ENCODE measurements at places on chromosomes 1 and 21. TPM values are rescaled to one million over a fixed set of nuclear protein-coding genes. Genes with fewer than 3 reads are reported as not detected.

OR10J1 gene
- total RNA-seq: not detected

DNA sequence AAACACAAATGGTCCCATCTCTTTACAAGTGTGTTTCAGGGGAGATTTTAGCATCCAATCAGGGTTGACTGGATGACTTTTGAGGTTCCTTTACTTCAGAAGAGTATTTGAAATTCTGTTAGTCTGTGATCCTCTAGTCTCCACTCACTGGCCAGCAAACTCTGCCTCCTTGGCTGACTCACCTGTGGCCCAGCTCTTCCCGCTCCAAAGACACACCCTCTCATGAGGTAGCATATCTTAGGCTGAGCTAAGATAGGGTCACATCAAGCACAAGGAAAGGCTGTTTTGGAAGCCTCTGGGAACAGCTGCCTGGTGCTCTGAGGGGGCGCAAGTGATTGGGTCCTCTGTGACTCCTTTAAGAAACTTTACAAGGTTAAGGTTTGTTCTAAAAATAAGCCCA, 102.3 kb upstream of the FGGY start:
- DNase-seq: no peak

- no peak for DNase-seq
Observed at GRCh38 chr1:41780916-41781315, 137.8 kb downstream of the HIVEP3 start.

PTAFR gene
- 0.13 TPM for total RNA-seq

LCE3D gene
- total RNA-seq: not detected

- no peak for DNase-seq
Observed at GRCh38 chr1:94934551-94934950, 7.6 kb upstream of the CNN3 start.

KIRREL1 gene
- 16.2 TPM for total RNA-seq

- no peak for DNase-seq
Observed at GRCh38 chr1:200959411-200959921, 64.0 kb downstream of the KIF21B start.

DNA sequence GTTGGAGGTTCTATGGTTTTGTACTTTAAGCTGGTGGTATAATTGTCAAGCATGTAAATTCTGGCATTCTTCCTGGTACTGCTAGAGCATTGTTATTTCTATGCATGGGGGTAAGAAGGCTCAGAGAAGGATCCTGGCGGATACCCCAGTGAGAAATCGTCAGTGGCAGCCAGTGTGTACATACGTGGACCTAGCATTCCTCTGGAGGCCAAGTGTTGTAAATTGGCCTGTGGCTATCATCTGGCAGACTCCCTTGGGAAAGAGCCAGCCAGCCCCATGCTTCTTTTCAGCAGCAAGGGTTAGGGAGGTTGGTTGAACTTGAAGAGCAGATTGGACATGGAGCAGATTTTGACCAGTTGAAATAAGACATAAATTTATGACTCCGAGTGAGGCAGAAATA, 5.2 kb upstream of the AGO3 start:
- no peak for DNase-seq

GRCh38 chr1:236156512-236157208, 14.3 kb downstream of the GPR137B start:
- DNase-seq: no peak

DNA sequence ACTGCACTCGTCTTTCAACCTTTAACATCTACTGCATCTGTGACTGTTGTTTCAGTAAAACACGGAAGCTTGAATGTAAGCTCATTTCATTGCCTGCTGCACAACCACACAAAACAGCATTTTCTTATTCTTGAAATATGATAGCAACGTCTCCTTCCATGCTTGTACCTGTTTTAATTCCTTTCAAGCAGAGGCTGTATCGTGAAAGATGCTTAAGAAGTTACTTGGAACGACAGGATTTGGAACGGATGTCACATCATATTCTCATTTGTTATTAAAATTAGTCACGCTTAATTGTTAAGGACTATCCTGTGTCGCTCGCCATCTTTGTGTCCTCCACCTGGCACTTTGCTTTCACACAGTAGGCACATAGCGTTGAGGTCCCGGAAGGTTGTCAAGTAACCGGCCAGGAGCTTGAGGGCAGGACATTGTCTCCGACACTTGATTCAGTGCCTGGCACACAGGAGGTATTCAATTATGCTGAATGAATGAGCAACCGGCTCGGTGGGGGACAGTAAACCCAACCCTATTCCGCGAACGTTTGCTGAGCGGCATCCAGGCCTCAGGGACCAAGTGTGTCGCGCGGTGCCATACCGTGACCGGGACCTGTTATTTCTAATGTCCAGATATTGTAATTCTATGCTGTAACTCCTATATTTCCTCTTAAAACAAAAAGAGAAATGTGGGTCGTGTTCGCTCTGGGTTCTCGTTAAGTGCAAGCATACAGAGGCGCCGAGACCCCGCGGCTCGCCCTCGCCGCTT, 499 bp upstream of the SH3GLB1 start:
- peak; percentile 44 for DNase-seq

B4GALT2 gene
- total RNA-seq: 44.0 TPM

ARHGAP30 gene
- total RNA-seq: not detected

SLC26A9 gene
- not detected for total RNA-seq

GRCh38 chr1:8390707-8391106, 72.8 kb downstream of the SLC45A1 start:
- DNase-seq: no peak

RRP1B gene
- 25.2 TPM for total RNA-seq

- DNase-seq: peak; percentile 27
Observed at GRCh38 chr1:39691383-39692151, at the start of gene HPCAL4. TSS of gene HPCAL4 (minus strand) at chr1:39691433. CDS start at chr1:39684603, 6,830 bp downstream.

EPHB2 gene
- total RNA-seq: 26.6 TPM

DNA sequence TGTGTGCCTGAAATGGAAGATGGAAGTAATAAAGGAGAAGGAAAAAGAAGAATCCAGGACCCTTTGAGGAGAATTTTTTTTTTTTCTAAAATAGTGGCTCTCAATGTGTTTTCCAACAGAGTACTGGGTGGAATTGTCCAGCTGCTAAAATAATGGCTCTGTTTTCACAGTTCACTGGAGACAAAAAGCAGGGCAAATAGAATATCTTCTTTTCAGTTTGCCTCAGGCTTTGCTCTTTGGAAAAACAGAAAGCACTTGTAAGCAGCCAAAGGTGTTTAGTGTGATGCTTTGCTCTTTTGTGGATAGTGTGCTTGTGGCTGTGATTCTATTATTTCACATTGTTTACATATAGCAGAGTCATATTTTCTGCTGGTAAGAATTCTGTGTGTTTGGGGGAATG, 77.4 kb upstream of the MROH9 start:
- DNase-seq: no peak

GRCh38 chr1:10509809-10510509, 35.2 kb downstream of the PEX14 start:
- DNase-seq: no peak

TMEM82 gene
- 0.13 TPM for total RNA-seq

DNA sequence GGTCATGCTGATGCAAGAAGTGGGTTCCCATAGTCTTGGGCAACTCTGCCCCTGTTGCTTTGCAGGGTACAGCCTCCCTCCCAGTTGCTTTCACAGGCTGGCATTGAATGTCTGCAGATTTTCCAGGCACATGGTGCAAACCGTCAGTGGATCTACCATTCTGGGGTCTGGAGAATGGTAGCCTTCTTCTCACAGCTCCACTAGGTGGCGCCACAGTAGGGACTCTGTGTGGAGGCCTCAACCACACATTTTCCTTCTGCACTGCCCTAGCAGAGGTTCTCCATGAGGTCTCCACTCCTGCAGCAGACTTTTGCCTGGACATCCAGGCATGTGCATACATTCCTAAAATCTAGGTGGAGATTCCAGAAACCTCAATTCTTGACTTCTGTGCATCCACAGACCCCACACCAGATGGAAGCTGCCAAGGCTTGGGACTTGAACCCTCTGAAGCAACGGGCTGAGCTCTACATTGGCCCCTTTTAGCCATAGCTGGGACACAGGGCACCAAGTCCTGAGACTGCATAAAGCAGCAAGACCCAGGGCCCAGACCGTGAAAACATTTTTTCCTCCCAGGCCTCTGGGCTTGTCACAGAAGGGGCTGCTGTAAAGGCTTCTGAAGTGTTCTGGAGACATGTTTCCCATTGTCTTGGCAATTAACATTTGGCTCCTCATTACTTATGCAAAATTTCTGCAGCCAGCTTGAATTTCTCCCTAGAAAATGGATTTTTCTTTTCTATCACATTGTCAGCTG, 466.2 kb upstream of the PBX1 start:
- DNase-seq: no peak

GRCh38 chr1:239870194-239870593, 221.5 kb upstream of the FMN2 start:
- no peak for DNase-seq

- DNase-seq: no peak
Observed at GRCh38 chr1:24427545-24427862, 11.9 kb downstream of the NIPAL3 start.

OR2L3 gene
- total RNA-seq: not detected

DNA sequence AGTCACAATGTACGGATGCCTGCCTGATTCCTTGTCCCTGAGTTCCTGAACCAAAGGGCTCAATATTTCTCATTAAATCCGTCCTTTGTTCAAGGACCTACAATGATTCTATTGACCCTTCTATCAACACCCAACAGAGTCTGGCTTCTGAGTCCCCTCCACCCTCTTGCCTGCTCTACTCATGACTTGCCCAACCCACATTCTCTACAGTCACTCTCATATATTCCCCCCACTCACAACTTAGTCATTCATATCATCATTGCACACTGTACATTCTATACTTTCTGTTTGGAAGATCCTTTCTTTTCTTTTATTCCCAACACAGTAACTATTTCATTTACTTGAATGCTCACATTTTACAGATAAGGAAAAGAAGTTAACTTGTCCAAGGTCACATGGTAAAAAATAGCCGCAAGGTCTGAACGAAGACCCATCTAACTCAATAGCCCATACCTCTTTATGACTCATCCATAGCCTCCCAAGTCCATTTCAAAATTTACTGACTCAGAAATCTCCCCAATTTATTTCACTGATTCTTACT, 3.6 kb downstream of the OTUD7B start:
- no peak for DNase-seq

LRRC53 gene
- total RNA-seq: not detected

ATP1A4 gene
- not detected for total RNA-seq

DNA sequence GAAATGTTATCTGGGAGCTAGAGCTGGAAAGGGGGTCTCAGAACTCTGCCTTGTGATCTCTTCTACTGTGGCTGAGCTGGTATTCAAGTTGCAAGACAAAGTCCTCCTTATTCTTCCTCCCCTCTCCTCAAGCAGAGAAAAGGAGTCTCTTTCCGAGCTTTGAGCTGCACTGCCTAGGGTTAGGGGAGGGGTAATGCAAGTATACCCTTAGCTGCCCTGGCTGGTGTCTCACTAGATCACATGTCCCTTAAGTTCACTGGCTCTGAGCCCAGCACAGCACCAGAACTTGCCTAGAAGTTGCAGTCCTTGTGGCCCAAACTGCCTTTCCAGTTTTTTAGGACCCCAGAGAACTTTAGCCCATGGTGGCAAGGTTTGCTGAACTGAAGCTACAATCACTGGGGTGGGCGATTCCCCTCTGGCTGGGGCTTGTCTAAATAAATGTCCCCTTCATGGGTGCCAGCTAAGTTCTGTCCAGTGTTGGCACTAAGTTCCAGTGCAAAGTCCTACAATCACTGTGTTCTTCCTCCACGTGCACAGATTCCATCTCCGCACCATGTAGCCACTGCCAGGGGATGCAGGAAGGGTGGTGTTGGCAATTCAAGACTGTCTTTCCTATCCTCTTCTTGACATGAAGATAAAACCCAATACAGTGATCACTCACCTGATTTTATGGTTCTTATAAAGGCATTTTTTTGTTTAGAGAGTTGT, 22.7 kb upstream of the CHIA start:
- no peak for DNase-seq

DNA sequence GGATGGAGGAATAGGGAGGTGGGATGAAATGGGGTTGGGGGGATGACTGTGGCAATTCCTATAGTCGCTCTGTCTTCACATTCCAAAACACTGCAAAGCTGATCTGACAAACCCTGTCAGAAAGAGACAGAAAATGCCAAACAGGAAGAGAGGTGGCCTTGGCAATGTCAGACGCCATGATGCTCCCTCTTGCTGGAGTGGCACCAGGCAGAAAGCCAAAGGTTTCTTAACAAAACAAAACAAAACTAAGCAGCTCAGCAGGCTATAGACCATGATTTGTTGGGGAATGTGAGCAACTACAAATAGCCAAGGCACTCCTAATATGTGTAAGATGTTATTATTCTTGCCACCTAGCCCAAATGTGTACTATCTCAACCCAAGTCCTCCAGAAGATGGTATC, 42.9 kb upstream of the PLA2G2C start:
- DNase-seq: no peak

LPAR3 gene
- not detected for total RNA-seq

DNA sequence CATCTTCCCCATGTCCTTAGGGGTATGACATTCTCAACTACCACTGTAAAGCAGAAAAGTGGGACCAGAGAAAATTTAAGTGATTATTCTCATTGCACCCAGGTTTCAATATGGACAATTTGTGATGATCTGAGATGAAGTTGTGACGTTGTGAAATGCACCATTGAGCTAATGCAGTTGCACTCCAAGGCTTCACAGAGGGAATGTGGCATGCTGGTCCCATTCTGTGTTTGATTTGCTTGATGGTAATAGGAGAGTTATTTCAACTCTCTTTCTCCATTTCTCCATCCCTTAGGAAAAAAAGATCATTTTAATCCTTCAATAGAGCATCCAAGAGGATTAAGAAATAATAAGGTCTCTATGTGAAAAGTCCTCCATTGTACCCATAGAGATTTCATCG, 136.6 kb downstream of the SLC30A10 start:
- no peak for DNase-seq
